ENCODE measurements at places on chromosomes 12 and 14.

DNA sequence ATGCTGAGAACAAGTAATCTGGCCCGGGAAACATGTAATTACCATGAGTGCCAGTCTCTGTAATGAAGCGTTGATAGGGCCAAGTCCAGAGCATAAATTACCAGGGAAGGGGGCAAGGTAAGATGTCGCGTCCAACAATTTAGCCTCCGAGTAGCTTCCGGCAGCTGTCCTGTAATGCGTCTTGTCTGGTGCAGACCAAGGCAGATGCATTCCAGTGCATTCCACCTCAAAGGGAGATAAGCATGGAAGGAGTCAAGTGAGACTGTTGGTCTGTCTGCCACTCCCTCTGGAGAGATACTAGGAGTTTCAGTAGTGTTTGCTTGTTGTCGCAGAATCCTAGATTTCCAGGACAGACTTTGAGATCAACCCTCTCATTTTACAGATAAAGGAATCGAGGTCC, 218.3 kb downstream of the AACS start:
- DNase-seq, result no peak

GRCh38 chr14:94111276-94112095, 950 bp downstream of the IFI27 start:
- DNase-seq, result no peak

GRCh38 chr12:46368684-46369083, 3.9 kb downstream of the SLC38A2 start:
- DNase-seq, result no peak

DNA sequence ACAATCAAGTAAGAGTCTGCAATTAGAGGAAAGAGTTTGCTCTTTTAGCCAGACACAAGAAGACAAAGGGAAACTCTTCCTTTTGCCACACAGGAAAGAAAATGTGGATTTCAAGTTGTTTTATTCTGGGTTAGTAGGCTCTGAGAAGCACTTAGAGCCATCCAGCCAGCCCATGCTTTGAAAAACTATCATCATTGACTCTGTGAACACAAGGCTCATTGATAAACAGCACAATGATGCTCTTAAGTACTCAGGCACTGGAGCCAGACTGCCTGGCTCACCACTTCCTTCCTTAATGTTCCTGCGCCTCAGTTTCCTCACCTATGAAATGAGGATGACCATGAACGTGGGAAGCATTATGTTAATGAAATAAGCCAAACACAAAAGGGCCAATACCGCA, 150.2 kb upstream of the EEA1 start:
- no peak for DNase-seq

DNA sequence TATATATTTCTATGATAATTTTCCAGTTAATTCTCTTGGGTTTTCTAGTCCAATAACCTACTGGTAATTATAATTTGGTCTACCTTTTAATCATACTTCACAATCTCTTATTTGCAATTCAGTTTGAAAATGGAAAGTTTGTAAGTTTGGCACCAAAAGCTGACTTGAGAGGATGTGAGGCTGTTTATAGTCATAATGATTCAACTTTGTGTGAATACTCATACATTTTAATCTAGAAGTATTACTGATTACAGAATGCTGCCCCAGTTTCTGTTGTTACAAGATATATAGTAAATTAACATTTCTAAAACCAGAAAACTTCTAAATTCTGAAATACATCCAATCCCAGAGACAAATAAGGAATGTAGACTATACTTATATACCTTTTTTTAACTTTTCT, 158.2 kb downstream of the SLC38A4 start:
- DNase-seq, result no peak

- DNase-seq, result no peak
Observed at GRCh38 chr12:50192908-50193307, 25.7 kb upstream of the CERS5 start.

- no peak for DNase-seq
Observed at GRCh38 chr14:75933712-75934296, 48.0 kb downstream of the TGFB3 start.

DNA sequence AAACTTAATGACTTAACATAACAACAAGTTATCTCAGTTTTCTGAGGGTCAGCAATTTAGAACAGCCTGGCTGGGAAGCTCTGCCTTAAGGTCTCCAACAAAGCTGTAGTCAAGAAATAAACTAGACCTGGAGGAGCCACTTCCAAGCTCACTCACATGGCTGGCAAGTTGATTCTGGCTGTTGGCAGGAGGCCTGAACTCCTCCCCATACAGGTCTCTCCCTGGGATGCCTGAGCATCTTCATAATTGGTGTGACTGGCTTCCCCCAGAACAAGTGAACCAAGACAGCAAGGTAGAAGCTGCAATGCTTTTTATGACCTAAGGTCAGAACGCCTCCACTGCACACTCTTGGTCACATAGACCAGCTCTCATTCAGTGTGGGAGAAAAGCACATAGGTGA, 128.3 kb downstream of the SAMD4A start:
- DNase-seq, result no peak

- no peak for DNase-seq
Observed at GRCh38 chr12:12153596-12153995, 82.9 kb downstream of the BCL2L14 start.

GRCh38 chr12:42407306-42407705, 81.3 kb downstream of the PPHLN1 start:
- peak; percentile 18 for DNase-seq
